ENCODE measurements at places on chromosomes 6 and 20. TPM values are rescaled to one million over a fixed set of nuclear protein-coding genes. Genes with fewer than 3 reads are reported as not detected.

- no peak for DNase-seq
Observed at GRCh38 chr6:42509765-42510164, 54.1 kb upstream of the UBR2 start.

The AIF1 gene
- total RNA-seq = 22.8 TPM

The KCNG1 gene
- total RNA-seq = 4.4 TPM

The MEP1A gene
- total RNA-seq = not detected

GRCh38 chr20:51750770-51751388 is 17.3 kb downstream of the ATP9A start:
- no peak for DNase-seq

The DLL1 gene
- total RNA-seq = 59.5 TPM

DNA sequence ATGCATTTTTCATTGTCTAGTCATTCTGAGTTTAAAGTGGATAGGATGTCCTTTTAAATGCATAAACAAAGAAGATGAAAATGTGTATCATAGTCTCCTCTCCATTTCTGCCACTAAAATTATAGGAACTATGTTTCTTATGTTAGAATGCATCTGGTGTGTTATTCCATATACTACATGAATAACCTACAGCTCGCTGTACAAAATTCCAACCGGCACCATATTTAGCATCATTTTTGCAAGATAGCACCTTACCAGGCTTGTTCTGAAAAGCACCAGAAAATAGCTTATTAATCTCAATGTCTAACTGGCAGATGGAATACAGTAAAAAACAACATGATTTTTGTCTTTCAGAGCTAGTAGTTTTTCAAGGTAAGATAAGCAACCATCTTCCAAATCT is 241.5 kb downstream of the SLC35F1 start:
- no peak for DNase-seq

DNA sequence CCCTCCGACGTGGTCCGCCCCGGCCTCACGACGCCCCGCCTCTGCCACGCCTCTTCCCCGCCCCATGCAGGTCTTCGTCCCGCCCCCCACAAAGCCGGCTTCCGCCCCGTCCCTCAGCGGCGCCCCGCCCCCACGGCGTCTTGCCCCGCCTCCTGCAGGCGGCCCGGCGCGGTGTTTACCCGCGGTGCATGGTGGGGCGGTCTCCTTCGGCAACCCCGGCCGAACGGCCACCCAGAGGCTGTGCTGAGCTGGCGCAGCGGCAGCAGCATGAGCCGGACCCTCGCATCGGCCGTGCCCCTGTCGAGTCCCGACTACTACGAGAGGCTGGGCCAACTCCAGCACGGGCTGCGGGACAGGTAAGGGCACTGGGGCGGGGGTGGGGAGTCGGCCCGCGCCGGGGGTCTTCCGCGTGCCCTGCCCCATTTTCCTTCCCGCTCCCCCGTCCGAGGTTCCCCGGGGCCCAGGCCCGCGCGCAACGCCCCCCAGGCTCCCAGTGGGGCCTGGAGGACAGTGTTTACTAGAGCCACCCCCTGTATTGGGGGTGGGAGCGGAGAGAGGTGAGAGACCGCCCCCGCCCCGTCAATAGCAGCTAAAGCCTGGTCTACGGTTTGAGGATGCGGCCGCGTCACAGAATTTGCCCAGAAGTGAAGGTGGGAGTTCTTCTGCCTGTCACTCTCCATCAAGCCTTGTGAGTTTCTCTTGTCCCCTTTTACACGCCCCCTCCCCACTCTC is at the start of gene KIZ:
Gene KIZ (plus strand): TSS at position 234 of the 732 bp plus-strand sequence. CDS start 34 bp downstream, at position 268.
- DNase-seq = peak; percentile 100

GRCh38 chr6:85412911-85413430 is 36.9 kb upstream of the NT5E start:
- DNase-seq = no peak

The GNAS-AS1 gene
- 4.9 TPM for total RNA-seq

DNA sequence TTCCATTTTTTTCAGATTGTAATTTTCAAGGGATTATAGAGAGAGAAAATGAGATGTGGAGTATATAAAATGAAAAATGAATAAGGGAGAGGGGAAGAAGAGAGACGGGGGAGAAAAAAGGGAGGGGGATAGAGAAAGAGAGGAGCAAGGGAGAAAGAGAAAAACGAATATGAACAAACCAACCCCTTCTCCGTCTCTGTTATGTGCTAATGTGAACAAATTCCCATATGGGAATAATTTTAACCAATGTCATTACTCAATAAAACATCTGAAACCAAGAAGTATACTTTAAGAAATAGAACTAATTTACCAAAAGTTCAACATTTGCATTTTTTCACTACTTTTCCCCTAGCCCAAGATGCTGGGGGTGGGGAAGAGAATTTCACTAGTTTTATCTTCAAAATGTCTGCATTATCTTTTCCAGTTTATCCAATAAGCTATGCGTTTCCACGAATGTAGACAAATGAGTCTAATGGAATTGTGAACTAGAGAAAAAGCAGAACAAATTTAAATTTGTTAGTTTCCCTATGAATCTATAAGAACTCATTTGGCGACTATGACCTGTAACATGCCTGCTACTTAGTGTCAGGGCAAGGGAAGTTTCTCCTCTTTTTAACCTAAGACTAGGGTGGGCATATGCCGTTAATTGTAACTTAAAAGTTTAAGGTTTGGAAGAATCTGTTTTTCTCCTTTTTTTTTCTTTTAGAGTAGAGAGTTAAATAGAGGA is 286.3 kb downstream of the BTBD9 start:
- no peak for DNase-seq

DNA sequence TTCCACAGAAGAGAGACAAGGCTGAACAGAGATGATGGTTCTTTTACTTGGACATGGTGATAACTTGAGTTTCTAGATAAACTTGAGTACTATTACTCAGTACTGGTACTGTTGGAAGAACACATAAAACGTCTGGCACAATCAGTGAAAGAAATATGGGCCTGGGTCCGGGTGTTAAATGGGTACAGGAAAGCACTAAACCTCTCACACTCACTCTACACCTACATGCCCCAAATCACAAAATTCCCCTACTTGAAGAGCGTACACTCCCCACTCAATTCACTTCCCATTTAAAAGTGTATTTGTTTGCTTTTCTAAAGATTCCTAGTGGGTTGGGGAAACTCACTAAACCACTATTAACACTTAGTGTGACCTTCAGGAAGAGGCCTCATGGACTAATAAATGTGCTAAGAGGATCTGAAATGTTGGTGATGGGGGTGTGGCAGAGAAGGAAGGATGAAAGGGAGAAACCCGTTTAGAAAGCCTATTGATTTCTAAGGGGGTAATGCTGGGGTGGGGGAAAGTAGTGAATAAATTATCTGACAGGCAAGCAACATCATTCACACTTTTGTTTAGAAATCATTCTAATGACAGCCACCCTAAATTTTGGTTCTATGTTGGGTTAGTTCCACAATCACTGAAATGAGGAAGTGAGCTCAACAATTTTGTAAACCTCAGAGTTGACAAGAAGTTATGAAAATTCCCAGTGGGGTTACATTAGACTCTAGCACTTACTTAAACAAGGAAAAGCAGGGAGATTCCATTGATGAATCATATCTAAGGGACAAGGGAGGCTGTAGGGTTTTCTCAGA is 222.6 kb upstream of the MARCKS start:
- no peak for DNase-seq

All from endothelial cell (in vitro differentiated cells).